ENCODE measurements at places on chromosomes 3 and 15. TPM values are rescaled to one million over a fixed set of nuclear protein-coding genes. Genes with fewer than 3 reads are reported as not detected.

SLC9A9 gene
- 2.0 TPM for total RNA-seq

TPRG1 gene
- total RNA-seq = 1.5 TPM

MASP1 gene
- total RNA-seq = not detected

ZNF860 gene
- total RNA-seq = 11.7 TPM

CNTN4 gene
- total RNA-seq = 0.12 TPM

NECTIN3 gene
- total RNA-seq = 25.6 TPM
